ENCODE measurements at places on chromosomes 6 and 20.

DNA sequence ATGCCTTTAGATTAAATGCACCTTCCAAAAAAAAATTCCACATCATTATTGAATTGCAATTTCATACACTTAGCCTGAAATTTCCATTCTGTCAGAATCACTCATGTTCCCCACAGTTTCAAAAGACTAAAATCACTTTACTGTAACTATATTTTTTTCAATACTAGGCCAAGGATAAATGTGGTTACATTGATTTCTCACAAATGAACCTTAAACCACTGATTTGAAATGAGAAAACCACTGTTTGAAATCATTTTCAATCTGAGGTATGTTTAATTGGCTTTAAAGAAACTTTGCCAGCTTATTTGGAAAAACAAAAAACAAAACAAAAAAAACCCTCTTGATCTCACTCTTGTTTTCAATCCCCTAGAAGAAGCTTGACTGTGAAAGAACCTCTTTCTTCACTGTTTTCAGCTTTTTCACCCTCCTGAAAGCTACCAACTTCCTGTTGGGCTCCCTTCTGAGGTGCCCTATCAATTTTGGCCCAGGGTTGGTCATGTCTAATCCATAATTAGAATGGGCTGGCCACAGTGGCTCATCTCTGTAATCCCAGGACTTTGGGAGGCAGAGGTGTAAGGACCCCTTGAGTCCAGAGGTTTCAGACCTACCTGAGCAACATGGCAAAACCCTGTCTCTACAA, 242.5 kb downstream of the ADGRG6 start:
- H3K36me3 ChIP-seq, result no peaks in the 10 kb centered on the region
- H3K4me1 ChIP-seq, result peaks cover 35% of the 10 kb centered on the region
- no peaks in the 10 kb centered on the region for H3K27me3 ChIP-seq
- no peak overlapping the region for H3K4me3 ChIP-seq

GRCh38 chr6:64914124-64914523, 792.9 kb downstream of the EYS start:
- DNase-seq, result no peak
- no peaks in the 10 kb centered on the region for H3K27me3 ChIP-seq
- H3K4me1 ChIP-seq, result no peaks in the 10 kb centered on the region
- H3K4me3 ChIP-seq, result no peak overlapping the region
- H3K27ac ChIP-seq, result no peak overlapping the region

DNA sequence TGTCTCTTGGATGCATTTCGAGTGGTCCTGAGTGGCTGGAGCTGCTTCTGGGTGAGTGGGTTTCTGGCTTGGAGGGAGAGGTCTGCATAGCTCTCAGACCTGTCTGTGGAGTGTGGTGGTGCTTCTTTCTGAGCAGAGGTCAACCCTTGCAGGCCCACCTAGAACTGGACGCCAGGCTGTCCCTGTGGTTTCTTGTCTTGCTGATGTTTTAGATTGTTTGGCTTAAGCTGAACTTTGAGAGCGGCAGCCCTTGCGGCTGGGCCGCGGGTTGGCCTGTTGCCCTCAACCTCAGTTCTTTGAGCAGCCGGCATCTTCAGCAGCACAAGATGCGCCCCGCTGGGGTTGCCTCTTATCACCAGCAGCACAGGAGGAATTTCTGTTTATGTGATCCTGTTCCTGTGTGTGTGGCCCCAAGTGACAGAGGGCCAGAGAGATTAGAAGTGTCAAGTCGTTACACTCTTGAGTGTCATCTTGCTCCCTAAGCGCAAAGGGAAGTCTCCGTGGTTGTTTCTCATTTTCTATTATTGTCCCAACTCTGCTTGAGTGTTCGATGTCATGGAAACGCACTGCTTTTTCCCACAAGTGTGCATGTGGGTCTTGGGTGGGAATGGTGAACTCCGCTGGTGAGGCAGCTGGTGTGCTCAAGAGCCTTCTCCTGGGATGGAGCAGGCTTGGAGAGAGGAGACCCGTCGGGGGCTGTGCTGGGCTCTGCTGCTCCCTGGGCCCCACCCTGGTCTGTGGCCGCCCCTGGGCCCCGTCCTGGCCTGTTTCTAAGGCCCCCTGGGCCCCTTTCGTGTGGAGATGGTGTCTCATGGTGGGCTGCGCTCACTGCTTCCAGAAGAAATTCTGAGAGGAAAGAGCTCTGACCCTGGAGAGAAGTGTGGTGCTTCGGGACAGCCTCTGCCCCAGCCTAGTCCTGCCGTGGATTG, 20.1 kb upstream of the SLC22A1 start:
- no peaks in the 10 kb centered on the region for H3K27me3 ChIP-seq
- peaks cover 4% of the 10 kb centered on the region for H3K36me3 ChIP-seq
- H3K4me3 ChIP-seq, result no peak overlapping the region
- no peak for DNase-seq
- no peaks in the 10 kb centered on the region for H3K4me1 ChIP-seq
- no peak overlapping the region for H3K27ac ChIP-seq

- H3K27me3 ChIP-seq, result no peaks in the 10 kb centered on the region
- peaks cover 68% of the 10 kb centered on the region for H3K36me3 ChIP-seq
- no peaks in the 10 kb centered on the region for H3K4me1 ChIP-seq
- no peak overlapping the region for H3K27ac ChIP-seq
These were observed 33.8 kb upstream of the RNF8 start for GRCh38 chr6:37319856-37320480.

DNA sequence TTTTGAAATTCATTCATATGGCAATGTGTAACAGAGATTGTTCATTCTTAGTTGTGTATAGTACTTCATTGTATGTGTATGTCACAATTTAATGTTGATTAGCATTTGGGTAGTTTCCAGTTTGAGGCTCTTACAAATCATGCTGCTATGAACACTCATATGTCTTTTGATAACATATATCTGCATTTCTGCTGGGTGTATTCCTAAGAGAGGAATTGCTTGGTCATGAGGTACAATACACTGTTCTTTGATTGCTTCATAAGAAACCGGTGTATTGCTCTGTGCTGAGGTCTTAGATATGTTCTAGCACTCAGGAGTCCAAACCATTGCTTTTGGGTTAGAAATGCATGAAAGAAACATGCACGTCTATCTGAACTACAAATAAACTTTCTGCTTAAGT, 492.9 kb upstream of the JAG1 start:
- no peak overlapping the region for H3K27ac ChIP-seq
- H3K27me3 ChIP-seq, result no peaks in the 10 kb centered on the region
- no peak for DNase-seq
- no peaks in the 10 kb centered on the region for H3K36me3 ChIP-seq
- no peak overlapping the region for H3K4me3 ChIP-seq

GRCh38 chr20:32462900-32463641, 104.9 kb downstream of the ASXL1 start:
- H3K27ac ChIP-seq, result no peak overlapping the region
- H3K4me1 ChIP-seq, result no peaks in the 10 kb centered on the region
- no peak overlapping the region for H3K4me3 ChIP-seq
- no peaks in the 10 kb centered on the region for H3K36me3 ChIP-seq
- no peaks in the 10 kb centered on the region for H3K27me3 ChIP-seq

DNA sequence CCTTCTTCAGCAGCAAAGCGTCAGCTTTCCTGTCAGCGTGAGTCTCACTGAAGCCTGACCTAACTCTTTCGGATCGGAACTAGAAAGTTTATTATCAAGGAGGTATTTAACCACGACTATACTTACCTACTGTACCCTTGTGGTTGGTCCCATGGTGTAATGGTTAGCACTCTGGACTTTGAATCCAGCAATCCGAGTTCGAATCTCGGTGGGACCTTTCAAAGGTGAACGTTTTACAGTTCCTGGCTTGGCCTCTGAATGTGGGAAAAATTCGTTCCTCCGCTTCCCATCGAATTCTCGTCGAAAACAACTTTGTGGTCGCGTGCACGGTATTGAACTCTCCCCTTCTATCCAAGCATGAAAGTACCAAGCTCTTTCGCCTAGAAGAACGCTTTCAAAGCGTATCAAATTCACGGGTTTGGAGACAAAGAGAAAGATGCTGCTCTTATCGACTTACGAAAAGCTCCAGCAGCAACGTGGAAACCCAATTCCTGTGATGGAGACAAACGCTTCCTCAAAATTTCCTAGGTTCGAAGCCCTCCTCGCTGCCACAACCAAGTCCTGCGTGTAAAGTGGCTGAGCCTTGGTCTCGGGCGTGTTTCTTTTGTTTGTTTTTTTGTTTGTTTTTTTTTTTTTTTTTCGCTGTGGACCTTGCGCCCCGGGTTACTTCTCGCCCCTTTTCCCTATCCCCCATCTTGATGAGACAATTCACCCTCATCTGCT, 63.7 kb downstream of the GPX5 start:
- peaks cover 28% of the 10 kb centered on the region for H3K27me3 ChIP-seq
- H3K4me1 ChIP-seq, result peaks cover 9% of the 10 kb centered on the region
- DNase-seq, result peak; percentile 37
- no peak overlapping the region for H3K27ac ChIP-seq

- DNase-seq, result no peak
- no peaks in the 10 kb centered on the region for H3K27me3 ChIP-seq
- H3K27ac ChIP-seq, result no peak overlapping the region
- H3K4me1 ChIP-seq, result peaks cover 3% of the 10 kb centered on the region
- H3K4me3 ChIP-seq, result no peak overlapping the region
These were observed 152.6 kb upstream of the SMLR1 start for GRCh38 chr6:130674604-130675003.

DNA sequence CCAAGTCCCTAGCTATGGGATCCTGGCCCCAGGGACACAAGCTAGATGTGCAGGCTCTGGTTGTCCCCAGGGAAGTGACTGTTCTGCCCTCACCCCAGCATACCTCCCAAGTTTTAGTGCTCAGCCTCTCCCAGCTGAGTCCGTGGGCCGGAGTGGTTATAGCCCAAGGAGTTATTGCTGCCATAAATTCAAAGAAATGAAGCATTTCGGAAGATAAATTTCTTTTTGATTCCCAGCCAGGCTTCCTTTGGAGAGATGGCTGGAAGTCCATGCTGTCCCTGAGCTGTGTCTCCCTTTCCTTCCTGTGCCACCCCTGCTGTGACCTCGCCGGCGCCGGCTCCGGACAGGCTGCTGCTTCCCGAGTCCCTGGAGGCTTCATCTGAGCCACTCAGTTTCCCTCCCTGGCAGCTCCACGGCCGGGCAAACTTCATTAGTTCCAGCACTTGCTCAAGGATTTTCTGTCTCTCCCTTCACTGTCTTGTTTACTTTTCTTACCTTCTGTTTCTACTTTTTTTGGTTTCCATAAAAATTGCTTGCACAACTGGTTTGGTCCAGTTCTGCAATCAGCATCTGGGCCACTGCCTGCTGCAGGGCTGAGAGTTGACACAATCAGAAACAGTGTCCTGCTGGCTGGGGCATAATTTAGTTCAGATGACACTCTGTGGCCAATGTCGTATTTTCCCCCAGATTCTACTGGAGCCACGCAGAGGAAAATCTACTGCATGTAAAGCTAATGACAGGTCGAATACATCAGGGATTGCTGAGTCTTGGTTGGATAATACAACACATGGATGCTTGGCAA, 225.5 kb downstream of the SYNDIG1 start:
- no peaks in the 10 kb centered on the region for H3K36me3 ChIP-seq
- H3K27ac ChIP-seq, result no peak overlapping the region
- no peaks in the 10 kb centered on the region for H3K4me1 ChIP-seq

- H3K27ac ChIP-seq, result no peak overlapping the region
- no peaks in the 10 kb centered on the region for H3K4me1 ChIP-seq
- H3K36me3 ChIP-seq, result no peaks in the 10 kb centered on the region
- DNase-seq, result no peak
- H3K4me3 ChIP-seq, result no peak overlapping the region
These were observed 835.6 kb downstream of the TBC1D32 start for GRCh38 chr6:120498711-120499110.

DNA sequence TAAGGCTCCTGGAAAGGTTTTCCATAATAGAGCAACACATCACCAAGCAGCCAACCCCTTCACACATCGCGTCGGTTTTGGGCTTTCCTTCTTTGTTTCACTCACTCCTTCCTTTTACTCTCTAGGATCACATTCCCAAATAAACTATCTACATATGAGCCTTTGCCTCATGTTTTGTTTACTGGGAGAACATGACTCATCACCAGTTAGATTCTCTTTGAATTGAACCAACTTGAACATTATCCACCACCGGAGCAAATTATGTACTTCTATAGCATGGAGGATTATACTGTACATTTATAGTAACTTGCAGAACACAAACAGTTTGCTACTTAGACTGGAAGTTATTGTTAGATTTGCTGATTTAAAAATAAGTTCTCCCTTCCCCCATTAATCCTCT, 41.0 kb downstream of the SAMD5 start:
- H3K36me3 ChIP-seq, result no peaks in the 10 kb centered on the region
- H3K27ac ChIP-seq, result no peak overlapping the region
- no peak overlapping the region for H3K4me3 ChIP-seq
- H3K4me1 ChIP-seq, result no peaks in the 10 kb centered on the region

All from naive thymus-derived CD4-positive, alpha-beta T cell (primary cell).